ENCODE measurements at places on chromosomes 6 and 20.

GRCh38 chr20:33408313-33408712, 7.0 kb upstream of the CDK5RAP1 start:
- DNase-seq = no peak

- no peak for DNase-seq
Measured at GRCh38 chr20:54194724-54195438, 13.0 kb upstream of the PFDN4 start.

GRCh38 chr6:153994811-153995210, 44.2 kb upstream of the OPRM1 start:
- no peak for DNase-seq

DNA sequence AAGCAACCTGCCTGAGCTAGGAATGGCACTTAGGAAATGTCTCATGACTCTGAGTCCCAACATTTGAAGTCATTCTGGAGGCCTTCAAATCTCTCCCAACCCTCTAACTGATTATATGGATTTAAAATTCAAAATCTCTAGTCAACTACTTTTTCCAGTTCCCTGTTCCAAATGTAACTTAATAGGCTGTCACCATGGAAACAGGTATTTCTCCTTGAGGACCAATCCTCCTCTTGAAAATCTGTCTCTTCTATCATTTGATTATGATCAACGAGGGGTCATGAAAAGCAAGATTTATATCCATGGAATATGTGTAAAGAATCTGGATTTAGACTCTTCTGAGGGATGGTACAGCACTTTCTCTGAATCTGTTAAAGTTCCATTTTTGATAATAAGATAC, 127.3 kb upstream of the DTNBP1 start:
- DNase-seq = no peak

- no peak for DNase-seq
Measured at GRCh38 chr6:80940571-80940970, 811.9 kb downstream of the TENT5A start.

DNA sequence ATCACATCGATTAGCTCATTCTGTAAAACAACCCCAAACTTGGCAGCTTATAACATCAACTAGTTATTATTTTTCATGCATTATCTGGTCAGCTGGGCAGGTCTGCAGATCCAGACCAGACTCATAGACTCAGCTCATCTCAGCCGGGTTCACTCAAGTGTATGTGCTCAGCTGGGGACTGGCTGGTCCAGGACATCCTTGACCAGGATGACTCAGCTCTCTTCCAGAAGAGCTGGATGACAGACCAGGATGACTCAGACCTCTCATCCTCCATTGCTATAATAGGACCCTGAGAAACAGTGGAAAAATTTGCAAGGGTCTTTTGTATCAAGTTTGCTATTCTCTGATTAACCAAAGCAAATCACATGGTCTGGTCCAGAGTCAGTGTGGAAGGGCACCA, 312.5 kb upstream of the PLCB4 start:
- peak; percentile 14 for DNase-seq

DNA sequence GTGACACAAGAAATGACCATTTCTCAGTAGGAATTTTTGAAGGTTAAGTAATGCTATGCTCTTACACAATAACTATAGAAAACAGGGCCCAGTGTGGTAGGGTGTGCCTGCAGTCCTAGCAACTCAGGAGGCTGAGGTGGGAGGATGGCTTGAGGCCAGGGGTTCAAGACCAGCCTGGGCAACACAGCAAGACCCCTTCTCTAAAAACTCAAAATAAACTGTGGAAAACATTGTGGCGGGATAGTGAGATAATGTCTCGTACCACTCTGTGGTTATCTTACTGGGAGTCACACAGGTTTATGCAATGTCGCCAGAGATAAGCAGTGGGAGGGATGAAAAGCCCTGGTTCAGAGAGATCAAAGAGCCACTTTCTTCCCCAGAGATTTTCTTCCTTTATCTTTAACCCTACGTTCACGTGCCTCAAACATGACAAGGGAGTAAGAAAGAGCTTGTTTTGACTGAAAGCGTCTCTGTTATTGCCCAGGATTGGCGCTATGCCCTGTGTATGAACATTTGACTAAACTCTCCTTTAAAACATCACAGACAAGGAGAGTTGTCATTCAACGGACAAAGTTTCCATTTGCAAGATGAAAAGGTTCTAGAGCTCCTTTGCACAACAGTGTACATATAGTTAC, 13.9 kb downstream of the GCM1 start:
- no peak for DNase-seq

DNA sequence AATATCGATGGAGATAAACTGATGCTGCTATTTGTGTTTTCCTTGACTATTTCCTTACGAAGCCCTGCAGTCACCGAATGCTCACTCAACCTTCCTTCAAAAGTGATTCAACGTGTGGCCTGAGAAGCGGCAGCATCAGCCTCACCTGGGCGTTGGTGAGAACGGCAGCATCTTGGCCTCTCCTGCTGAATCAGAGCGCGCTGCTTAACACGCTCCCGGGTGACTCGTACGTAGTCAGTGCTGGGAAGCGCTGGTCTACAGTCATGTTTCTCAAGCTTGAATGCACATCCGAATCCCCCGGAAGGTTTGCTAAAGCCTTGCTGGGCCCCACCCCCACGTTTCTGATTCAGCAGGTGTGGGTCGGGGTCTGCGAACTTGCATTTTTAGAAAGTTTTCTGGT, 214.1 kb upstream of the RREB1 start:
- no peak for DNase-seq

DNA sequence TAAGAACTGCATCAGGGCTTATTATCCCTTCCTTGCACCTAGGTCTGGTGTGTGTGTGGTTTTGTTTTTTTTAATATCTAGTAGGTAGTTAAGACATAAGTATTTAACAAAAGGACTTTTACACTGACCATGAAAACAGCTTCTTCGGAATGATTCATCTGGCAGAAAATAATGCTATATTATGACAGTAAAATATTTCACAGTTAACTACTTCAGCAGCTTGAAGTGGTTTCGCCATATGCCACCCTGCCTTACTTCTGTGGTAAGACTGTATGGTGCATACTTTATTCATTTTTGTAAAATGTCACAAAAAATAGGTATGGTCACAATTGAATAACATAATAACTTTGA, 858 bp upstream of the PTPRK start:
- no peak for DNase-seq

- DNase-seq = no peak
Measured at GRCh38 chr20:54346276-54346675, 129.1 kb upstream of the DOK5 start.

- no peak for DNase-seq
Measured at GRCh38 chr6:16414205-16414604, 175.8 kb downstream of the GMPR start.

DNA sequence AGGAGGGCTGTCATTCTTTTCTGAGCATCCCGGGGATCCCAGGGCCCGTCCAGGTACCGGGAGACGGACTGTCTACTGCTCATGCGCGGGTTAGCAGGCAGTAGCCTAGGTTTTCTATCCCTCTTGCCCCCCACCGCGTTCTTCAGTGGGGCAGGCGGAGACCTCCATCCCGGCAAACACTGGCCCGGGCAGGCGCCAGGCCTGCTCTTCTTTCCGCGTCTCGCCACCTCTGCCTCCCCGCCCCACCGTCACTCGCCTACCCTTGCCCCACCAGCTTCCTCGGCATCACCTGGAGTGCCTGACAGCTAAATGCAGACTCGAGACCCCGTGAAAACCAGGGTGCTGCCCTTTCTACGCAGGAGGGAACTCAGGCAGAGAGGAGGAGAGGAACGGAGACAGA, 1937.7 kb upstream of the DEFB115 start:
- no peak for DNase-seq

GRCh38 chr6:19851241-19852089, 14.3 kb downstream of the ID4 start:
- DNase-seq = peak; percentile 76

- DNase-seq = peak; percentile 74
Measured at GRCh38 chr6:155693573-155694418, 238.2 kb upstream of the NOX3 start.

DNA sequence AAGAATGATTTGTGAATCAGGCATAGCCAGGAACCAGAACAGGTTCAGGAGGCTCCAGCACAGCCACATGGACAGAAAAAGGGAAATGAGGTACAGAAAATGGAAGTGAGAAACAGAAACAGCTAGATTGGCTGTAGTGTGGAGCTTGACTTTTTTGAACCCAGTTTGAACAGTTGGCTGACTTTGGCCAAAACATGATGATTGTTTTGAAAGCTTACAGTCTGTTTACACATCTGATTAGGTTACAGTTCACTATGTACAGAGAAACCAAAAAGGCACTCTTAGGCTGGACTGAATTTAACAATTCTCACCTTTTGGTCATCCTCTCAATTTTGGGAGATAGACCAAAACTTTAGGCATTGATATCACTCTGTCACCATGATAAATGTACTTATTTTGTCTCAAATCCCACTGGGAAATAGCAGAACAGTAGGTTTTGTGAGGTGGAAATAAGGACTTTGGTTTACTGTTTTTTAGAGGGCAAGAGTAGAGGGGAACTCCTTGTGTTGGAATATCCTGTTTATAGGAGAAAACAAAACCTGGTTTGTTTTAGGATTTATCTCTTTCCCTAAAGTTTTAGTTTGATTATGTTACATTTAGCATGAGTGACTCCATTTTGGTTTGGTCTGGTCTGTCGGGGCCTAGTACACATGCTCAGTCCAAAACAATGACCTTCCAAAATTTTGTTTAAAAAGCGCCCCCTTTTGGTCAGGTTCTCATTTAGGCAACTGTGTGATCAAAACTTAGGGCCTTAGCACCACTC, 123.1 kb downstream of the OLIG3 start:
- no peak for DNase-seq

DNA sequence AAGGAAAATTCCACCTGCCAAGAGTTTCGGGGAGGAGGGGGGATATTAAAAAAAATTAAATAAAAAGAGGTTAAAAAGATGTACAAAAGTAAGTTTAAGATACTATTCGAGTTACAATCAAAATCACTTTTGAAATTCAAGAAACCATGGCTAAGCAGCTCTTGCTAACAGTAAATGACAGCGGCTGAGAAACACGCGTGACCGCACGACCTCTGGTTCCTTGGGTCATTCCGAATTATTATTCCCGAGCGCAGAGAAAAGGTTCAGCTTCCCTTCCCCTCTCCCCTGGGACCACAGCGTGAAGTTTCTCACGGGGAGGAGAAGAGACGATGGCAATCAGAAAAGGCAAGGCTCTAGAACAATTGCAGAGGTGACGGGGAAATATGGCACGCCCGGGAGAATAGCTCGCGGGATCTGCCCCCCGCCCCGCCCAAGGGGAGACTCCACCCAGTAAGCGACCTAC, 496 bp downstream of the TMEM242 start:
- DNase-seq = peak; percentile 87

- DNase-seq = no peak
Measured at GRCh38 chr6:5181510-5182317, 79.0 kb downstream of the LYRM4 start.

DNA sequence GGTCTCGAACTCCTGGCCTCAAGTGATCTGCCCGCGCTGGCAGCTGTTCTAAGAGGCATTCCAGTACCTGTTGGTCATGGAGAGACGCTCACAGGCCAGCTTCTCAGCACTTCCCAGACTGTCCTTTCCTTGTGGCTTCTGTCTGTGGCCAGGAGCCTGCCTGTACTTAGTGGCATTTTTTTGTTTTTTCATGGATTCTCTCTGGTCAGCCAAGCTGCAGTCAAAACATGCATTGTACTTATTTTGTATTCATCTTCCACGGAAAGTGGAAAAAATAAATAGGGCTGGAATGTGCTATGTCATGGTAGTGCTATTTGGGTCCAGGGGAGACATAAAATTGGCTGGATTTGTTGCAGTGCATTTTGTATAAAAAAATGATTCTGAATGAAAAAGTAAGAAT, 29.1 kb downstream of the ZDHHC14 start:
- no peak for DNase-seq

GRCh38 chr6:119172824-119173223, 94.4 kb upstream of the FAM184A start:
- DNase-seq = no peak

DNA sequence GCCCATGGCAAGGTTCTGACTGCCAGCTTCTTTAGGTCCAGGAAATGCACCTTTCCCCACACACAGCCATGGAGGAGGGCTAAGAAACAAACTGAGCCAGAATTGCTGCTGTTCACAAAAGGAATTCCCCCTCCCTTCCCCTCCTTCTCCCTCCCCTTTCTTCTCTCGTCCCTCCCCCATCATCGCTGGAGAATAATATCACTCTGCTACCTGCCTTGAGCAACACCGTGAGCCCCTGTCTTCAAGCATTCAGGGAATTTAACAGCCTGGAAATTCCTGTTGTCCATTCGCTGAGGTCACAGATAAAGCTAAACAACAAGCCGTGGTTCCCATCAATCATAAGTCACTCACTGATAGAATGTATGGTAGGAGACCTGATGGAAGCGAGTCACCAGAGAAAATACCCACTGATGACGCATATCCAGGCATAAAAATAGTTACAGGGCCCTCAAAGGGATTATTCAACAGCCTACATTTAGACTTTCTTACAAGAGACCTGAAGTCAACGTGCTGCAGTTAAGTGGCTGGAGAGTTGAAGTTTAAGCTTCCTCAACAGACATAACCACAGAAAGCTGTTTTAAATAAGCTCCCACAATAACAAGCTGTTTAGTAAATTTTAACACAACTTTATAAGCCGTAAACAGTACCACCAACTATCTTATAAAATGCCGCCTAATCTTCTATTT, 59.7 kb downstream of the HIVEP2 start:
- DNase-seq = peak; percentile 58

- DNase-seq = no peak
Measured at GRCh38 chr20:61457725-61458124, 205.7 kb downstream of the CDH4 start.

GRCh38 chr20:34022151-34022838, 28.6 kb downstream of the RALY start:
- no peak for DNase-seq

- no peak for DNase-seq
Measured at GRCh38 chr6:128172081-128172480, 271.2 kb upstream of the THEMIS start.

GRCh38 chr6:12283904-12284303, 6.3 kb upstream of the EDN1 start:
- no peak for DNase-seq

- DNase-seq = no peak
Measured at GRCh38 chr20:55641497-55641896, 363.8 kb downstream of the CBLN4 start.

DNA sequence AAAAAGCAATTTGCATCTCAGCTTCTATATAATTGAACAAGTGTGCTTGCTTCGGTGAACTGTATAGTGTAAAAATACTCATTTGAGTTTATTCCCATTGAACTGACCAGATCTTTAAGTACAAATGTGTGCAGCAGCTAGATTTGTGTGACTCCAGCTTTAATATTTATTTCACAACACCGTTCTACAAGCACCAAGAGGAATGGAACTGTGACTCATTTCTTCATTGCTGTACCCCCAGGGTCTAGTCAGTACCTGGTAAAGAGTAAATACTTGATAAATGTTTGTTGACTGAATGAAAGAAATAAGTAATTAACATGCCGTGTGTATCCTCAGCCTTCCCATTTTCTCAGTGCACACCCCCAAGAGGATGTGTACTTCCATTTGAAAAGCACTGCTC, 464.8 kb downstream of the CBLN4 start:
- DNase-seq = no peak

- DNase-seq = no peak
Measured at GRCh38 chr6:142833054-142833453, 111.9 kb downstream of the HIVEP2 start.

GRCh38 chr6:12467706-12468670, 177.8 kb downstream of the EDN1 start:
- DNase-seq = no peak
